ENCODE measurements at places on chromosomes 16 and 17. TPM values are rescaled to one million over a fixed set of nuclear protein-coding genes. Genes with fewer than 3 reads are reported as not detected.

The TMEM238L gene
- total RNA-seq: not detected

The UQCRC2 gene
- 196 TPM for total RNA-seq

The PLA2G10 gene
- not detected for total RNA-seq

The RNF213 gene
- 105 TPM for total RNA-seq

The SDK2 gene
- 0.89 TPM for total RNA-seq

The GGNBP2 gene
- 69.7 TPM for total RNA-seq

The HOXB3 gene
- 5.6 TPM for total RNA-seq

The CLEC16A gene
- 23.9 TPM for total RNA-seq

The TBC1D3B gene
- 0.92 TPM for total RNA-seq

The CAPN15 gene
- 26.7 TPM for total RNA-seq

The KIF2B gene
- total RNA-seq: not detected

The TMC8 gene
- total RNA-seq: not detected

The RDM1 gene
- 0.30 TPM for total RNA-seq

The LHX1 gene
- total RNA-seq: not detected

The C17orf78 gene
- total RNA-seq: not detected

The RAI1 gene
- 13.7 TPM for total RNA-seq

The KCNH6 gene
- total RNA-seq: not detected

The PNPO gene
- 39.2 TPM for total RNA-seq

The NOL11 gene
- 31.8 TPM for total RNA-seq

The KRT25 gene
- not detected for total RNA-seq

The OR3A3 gene
- not detected for total RNA-seq

The GIT1 gene
- total RNA-seq: 42.4 TPM

The PRSS27 gene
- 0.30 TPM for total RNA-seq

The SLC13A2 gene
- not detected for total RNA-seq

The CRYBA1 gene
- not detected for total RNA-seq

The ZFPM1 gene
- total RNA-seq: 3.9 TPM

The EFNB3 gene
- 0.23 TPM for total RNA-seq

The FN3K gene
- 10.4 TPM for total RNA-seq

The PYY gene
- not detected for total RNA-seq

The PRR29 gene
- total RNA-seq: 0.18 TPM

The TEKT5 gene
- total RNA-seq: not detected

The LLGL2 gene
- total RNA-seq: 1.2 TPM

The TVP23B gene
- total RNA-seq: 207 TPM

The TMIGD1 gene
- not detected for total RNA-seq

The SHISA6 gene
- total RNA-seq: not detected

The OR1A1 gene
- not detected for total RNA-seq

The NTN1 gene
- total RNA-seq: 0.59 TPM

The RNU2-1 gene
- total RNA-seq: not detected

The ABCC3 gene
- 5.6 TPM for total RNA-seq

The OR4D1 gene
- not detected for total RNA-seq

The ABI3 gene
- total RNA-seq: not detected

The MT4 gene
- not detected for total RNA-seq

The ASPHD1 gene
- 12.5 TPM for total RNA-seq

The ADAD2 gene
- not detected for total RNA-seq

The CLEC3A gene
- not detected for total RNA-seq

The LLGL1 gene
- 49.6 TPM for total RNA-seq

The OTOA gene
- total RNA-seq: 0.09 TPM

The TBC1D3E gene
- not detected for total RNA-seq

The PSMC5 gene
- total RNA-seq: 45.4 TPM

The KRT33B gene
- 0.30 TPM for total RNA-seq

The P2RX1 gene
- 4.8 TPM for total RNA-seq

The MT1B gene
- total RNA-seq: not detected

The SOX15 gene
- total RNA-seq: 0.30 TPM

The IL32 gene
- 12.5 TPM for total RNA-seq

The CDH3 gene
- total RNA-seq: 0.14 TPM
